ENCODE measurements at places on chromosomes 5 and 9. TPM values are rescaled to one million over a fixed set of nuclear protein-coding genes. Genes with fewer than 3 reads are reported as not detected.

PRELID2 gene
- 1.9 TPM for polyA plus RNA-seq

DNA sequence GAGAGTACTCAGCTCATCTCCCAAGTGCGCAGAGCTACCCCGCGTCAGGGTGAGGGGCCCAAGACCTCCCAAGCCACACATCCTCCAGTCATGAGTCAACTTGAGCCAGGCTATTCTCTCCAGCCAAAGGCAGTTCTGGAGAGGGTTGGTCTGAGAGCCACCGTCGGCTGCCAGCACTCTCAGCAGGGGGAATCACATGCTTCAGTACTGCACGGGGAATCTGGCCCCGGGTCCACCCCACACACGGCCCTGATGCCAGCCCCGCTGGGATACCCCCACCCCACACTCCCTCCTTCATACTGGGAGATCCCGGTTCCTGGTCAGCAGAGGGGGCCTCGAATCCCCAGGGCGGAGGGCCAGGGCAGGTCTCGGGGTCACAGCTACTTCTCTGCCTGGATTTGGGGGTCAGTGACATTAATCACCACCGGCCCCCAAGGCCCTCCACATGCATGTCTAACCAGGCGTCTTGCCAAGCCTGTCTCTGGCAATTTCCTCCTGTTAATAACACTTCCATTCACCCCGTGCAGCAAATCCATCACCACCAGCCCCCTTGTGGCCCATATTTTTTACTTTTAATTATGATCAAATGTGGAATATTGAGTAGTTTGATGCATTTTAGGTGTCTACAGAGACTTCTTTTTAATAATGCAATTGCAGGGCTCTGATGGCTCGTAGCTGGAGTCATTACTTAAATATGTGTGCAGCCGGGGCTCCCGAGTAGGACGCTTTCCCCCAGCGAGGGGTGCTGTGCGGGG, 102.9 kb upstream of the PPP1R26 start:
- DNase-seq, result no peak
- H3K4me3 ChIP-seq, result no peak overlapping the region
- no peaks in the 10 kb centered on the region for H3K36me3 ChIP-seq
- no peak overlapping the region for H3K27ac ChIP-seq
- H3K4me1 ChIP-seq, result no peaks in the 10 kb centered on the region
- H3K27me3 ChIP-seq, result no peaks in the 10 kb centered on the region

SOHLH1 gene
- not detected for polyA plus RNA-seq

DNA sequence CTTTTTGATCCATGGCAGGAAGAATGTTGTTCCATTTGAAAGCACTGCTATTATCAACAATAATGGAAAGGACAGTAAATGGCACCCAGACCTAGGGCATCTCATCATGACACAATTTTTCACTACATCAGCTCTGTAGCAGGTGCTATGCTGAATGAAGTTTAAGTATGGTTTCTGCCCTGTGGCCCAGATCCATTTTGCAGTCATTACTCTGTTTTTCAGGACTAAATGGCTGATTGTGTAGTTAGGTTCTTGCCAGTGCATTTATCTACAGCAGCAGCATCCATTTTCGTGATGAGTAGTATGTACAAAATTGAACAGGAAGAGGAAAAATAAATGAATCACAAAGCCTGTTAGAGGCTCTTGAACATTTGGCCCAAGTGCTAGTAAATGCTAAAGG, 270.5 kb upstream of the CD180 start:
- DNase-seq, result no peak
- no peak overlapping the region for H3K27ac ChIP-seq
- H3K4me1 ChIP-seq, result peaks cover 14% of the 10 kb centered on the region
- H3K27me3 ChIP-seq, result no peaks in the 10 kb centered on the region
- no peak overlapping the region for H3K4me3 ChIP-seq

DNA sequence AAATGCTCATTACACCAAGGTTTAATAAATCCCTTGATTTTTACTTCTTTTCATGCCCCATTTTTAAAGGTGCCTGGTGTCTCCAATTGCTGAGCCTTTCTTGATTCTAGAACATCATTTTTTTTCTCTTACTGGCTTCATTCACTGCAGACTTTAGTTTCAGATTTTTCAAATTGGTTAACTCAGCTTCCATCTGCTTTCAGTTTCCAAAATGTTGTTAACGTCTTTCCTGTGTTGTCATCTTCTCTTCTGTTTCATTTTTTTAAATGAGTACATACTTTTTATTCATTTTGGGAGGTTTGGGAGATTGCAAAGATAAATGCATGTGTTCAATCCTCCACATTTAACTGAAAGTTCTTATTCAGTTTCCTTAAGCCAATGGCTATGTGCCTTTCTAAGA, 126.4 kb upstream of the CCNG1 start:
- no peaks in the 10 kb centered on the region for H3K4me1 ChIP-seq
- DNase-seq, result no peak
- H3K36me3 ChIP-seq, result no peaks in the 10 kb centered on the region
- H3K27me3 ChIP-seq, result peaks cover 7% of the 10 kb centered on the region

BNC2 gene
- 7.7 TPM for polyA plus RNA-seq

DNA sequence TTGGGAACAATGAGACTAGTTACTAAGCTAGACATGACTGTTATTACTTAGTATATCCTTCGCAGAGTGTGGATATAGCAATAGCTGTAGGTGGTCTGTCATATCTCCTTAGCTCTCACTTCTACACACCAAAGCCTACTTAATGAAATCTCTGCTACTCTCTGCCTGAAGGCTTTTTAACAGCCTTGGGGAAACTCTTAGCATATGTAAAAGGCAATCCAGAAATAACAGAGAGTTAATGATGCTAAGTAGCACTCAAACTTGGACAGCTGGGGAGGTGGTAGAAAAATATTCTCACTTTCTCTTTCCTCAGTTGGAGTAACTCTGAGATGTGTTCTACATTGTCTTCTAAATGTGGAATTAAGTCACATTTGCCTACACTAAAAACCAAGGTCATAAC, 30.2 kb upstream of the C6 start:
- no peak overlapping the region for H3K4me3 ChIP-seq
- no peaks in the 10 kb centered on the region for H3K27me3 ChIP-seq
- H3K4me1 ChIP-seq, result no peaks in the 10 kb centered on the region
- DNase-seq, result no peak
- H3K36me3 ChIP-seq, result no peaks in the 10 kb centered on the region
- no peak overlapping the region for H3K27ac ChIP-seq

GRCh38 chr5:5270958-5271785, 131.0 kb downstream of the ADAMTS16 start:
- no peak overlapping the region for H3K27ac ChIP-seq
- H3K4me1 ChIP-seq, result no peaks in the 10 kb centered on the region
- no peaks in the 10 kb centered on the region for H3K36me3 ChIP-seq
- DNase-seq, result no peak

NTMT1 gene
- 35.8 TPM for polyA plus RNA-seq

TPRN gene
- 0.60 TPM for polyA plus RNA-seq

- no peak within 1 kb of the TSS for H3K4me3 ChIP-seq
- no peak within 1 kb of the TSS for H3K27ac ChIP-seq
- no peaks in the 10 kb centered on the region for H3K4me1 ChIP-seq
- peaks cover 3% of the 10 kb centered on the region for H3K27me3 ChIP-seq
Measured at GRCh38 chr9:134917431-134918373, at the start of gene FCN1. Gene FCN1 (minus strand): TSS chr9:134917912. CDS start chr9:134917871, 41 bp downstream.

DNA sequence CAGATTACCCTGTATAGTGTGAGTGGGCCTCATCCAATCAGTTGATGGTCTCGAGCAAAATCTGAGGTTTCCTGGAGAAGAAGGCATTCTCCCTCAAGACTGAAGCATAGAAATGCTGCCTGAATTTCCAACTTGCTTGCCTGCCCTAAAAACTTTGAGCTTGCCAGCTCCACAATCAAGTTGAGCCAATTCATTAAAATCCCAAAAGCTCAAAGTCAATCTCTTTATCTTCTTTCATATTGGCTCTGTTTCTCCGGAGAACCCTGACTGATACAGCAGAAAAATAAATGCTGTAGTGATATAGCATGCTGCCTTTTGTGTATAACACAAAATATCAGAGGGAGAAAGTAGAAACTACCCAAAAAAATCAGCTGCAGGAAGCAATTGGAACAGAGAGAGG, 72.5 kb upstream of the NMUR2 start:
- H3K27me3 ChIP-seq, result peaks cover 1% of the 10 kb centered on the region
- no peaks in the 10 kb centered on the region for H3K4me1 ChIP-seq
- H3K27ac ChIP-seq, result no peak overlapping the region
- DNase-seq, result no peak

IRX4 gene
- not detected for polyA plus RNA-seq

DNA sequence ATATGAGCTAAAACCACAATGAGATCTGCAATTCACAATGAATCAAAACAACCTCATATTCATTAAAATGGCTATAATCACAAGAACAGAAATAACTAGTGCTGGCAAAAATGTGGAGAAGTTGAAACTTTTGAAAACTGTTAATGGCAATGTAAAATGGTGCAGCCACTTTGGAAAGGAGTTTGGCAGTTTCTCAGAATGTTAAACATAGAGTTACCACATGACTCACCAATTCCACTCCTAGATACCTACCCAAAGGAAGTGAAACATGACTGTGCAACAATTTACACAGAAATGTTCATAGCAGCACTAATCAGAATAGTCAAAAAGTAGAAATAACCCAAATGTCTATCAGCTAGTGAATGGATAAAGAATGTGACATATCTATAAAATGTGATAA, 862.2 kb downstream of the DTWD2 start:
- no peak overlapping the region for H3K4me3 ChIP-seq
- no peak overlapping the region for H3K27ac ChIP-seq
- H3K4me1 ChIP-seq, result no peaks in the 10 kb centered on the region
- H3K36me3 ChIP-seq, result no peaks in the 10 kb centered on the region
- H3K27me3 ChIP-seq, result no peaks in the 10 kb centered on the region

DNA sequence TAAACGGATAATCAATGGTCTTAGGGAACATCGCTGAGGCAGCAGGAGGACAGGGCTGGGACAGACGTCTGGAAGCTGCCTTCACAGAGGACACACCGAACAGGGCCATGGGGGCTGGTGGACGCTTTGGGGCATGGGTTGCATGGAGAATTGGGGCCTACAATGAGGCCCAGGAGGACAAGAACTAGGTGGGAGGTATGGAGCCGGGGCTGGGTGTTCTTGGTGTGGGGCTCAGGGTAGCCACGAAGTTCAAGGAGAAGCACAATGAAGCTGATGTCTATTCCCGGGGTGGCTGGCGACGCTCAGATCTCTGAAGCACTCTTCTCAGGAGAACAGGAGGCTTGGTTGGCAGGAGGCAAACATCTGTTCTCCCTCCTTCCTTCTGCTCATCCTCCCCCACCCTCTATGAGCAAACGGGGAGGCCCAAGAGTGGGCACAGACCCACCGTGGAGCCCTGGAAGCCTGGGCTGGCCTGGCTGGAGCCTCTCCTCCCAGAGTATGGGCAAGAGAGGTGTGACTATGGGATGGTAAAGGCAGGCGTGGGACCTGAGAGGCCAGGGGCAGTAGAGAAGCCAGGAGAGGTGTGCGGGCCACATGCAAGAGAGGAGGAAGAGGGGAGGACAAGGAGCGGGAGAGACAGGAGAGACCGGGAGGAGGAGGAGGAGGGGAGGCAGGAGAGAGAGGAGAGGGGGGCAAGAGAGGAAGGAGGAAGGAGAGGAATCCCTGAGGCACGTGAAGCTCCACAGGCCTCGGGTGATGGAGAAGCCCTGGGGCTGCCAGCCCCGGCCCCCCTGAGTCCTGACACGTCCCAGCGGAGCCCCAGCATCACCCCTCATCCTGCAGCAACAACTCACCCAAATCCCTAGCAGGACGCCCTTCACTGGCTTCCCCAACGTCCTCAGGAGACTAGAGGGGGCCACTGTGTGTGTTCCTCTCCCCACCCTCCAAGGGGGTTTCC, 159.1 kb downstream of the OLFM1 start:
- H3K36me3 ChIP-seq, result no peaks in the 10 kb centered on the region
- no peaks in the 10 kb centered on the region for H3K4me1 ChIP-seq
- peaks cover 1% of the 10 kb centered on the region for H3K27me3 ChIP-seq
- no peak for DNase-seq

FOXD4 gene
- not detected for polyA plus RNA-seq

DNA sequence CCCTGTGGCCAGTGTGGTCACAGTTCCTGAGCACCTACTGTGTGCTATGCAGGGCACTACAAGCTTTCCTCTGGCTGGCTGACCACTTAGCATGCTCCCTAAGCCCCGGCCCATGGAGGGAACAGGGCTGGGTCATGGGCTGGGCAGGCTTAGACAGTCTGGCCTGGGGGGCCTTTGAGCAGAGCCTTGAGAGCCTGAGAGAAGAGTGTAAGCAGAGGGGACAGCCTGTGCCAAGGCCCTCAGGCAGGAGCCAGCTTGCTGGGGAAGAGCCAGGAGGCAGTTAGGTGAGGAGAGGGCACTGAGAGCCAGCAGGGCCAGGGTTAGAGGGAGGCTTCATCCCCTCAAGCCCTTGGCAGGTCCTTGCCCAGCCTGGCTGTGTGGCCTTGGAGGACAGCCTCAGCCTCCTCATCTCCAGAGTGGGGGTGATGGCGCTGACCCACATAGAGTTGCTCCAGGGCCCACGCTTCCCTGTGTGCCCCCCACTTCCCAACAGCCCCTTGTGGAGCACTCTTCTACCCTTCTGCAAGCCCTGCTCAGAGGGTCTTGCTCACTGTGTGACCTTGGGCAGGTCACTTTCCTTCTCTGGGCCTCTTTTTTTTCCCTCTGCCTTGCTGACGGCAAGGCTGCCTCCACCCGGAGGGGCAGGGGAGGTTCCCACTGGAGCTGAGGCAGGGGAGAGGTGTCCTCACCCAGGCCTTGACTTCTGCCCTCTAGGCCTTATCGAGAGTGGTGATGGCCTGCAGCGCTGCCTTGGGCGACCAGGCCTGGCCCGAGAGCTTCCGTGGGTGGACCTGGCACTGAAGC, 107.1 kb downstream of the PHF2 start:
- H3K36me3 ChIP-seq, result no peaks in the 10 kb centered on the region
- H3K4me1 ChIP-seq, result peaks cover 3% of the 10 kb centered on the region
- H3K27ac ChIP-seq, result no peak overlapping the region
- peaks cover 5% of the 10 kb centered on the region for H3K27me3 ChIP-seq
- DNase-seq, result no peak

FGD3 gene
- polyA plus RNA-seq, result 46.9 TPM

DNA sequence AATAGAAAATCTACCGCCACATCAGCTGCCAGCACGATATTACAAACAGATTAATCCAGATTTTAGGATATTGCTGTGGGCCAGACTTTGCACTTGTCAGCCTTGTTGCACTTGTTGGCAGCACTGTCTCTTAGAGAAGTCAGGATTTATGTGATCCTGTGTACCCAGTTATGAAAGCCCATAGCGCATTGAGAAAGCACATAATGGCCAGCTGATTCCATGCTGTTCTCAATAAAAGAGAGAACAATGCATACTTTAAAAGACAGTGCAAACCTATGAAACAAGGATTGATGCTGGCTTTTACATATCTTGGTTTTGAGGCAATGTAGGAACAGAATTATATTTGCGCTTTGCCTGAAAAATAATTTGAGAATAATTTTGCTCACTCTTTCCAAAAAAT, 140.8 kb downstream of the CEP120 start:
- no peaks in the 10 kb centered on the region for H3K4me1 ChIP-seq
- no peak overlapping the region for H3K27ac ChIP-seq
- peaks cover 6% of the 10 kb centered on the region for H3K27me3 ChIP-seq
- DNase-seq, result no peak
- H3K4me3 ChIP-seq, result no peak overlapping the region

LEAP2 gene
- polyA plus RNA-seq, result 0.50 TPM

SCGB3A2 gene
- polyA plus RNA-seq, result not detected

GRCh38 chr9:75937521-75938258, 47.2 kb downstream of the PCSK5 start:
- H3K36me3 ChIP-seq, result peaks cover 10% of the 10 kb centered on the region
- no peaks in the 10 kb centered on the region for H3K4me1 ChIP-seq
- no peak for DNase-seq
- no peak overlapping the region for H3K4me3 ChIP-seq

CKMT2 gene
- 0.99 TPM for polyA plus RNA-seq

Measured in immature natural killer cell (primary cell).